NCI-H748 treated with DMSO at 0.1 percent for 48 hours (cell line): ENCODE measurements at places on chromosomes 1 and 21.

- no peak for DNase-seq
Measured at GRCh38 chr1:229507502-229507901, 639 bp downstream of the NUP133 start.

- DNase-seq: no peak
Measured at GRCh38 chr1:1627261-1627828, 4.6 kb upstream of the MMP23B start.

- no peak for DNase-seq
Measured at GRCh38 chr1:47992720-47993415, 4.3 kb downstream of the TRABD2B start.

DNA sequence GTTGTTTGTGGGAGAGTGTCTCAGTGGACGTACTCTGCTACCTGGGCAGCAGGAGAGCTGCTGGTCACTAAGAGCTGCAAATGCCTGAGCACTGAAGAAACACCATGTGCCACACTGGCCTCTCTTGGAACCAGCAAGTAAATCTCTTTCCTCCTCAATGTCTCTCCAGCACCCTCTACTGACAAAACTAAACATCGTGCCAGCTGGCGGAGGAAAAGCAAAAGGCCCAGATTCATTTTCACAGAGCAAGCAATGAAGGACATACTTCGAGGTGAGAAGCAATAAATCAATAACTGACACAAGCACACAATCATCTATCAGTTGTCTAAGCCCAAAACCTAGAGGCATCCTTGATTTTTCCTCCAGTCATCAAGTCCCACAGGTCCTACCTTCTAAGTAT lies 78.1 kb downstream of the RERE start:
- no peak for DNase-seq

DNA sequence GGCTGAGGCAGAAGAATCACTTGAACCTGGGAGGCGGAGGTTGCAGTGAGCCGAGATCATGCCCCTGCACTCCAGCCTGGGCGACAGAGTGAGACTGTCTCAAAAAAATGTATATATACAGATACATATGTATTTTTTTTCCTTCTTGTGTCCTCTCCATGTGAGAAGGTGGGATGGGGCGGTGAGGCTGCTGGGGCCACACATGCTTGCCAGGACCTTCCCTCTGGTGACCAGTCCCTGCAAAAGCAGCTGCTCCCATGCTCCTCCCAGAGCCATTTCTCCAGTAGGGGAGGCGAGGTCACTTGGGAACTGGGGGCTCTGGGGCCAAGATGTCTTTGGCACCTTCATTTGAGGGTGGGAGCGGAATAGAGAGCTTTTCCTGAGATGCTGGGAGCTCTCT lies 74.9 kb downstream of the PIK3CD start:
- no peak for DNase-seq

- no peak for DNase-seq
Measured at GRCh38 chr21:41861987-41862386, 17.2 kb downstream of the PRDM15 start.

DNA sequence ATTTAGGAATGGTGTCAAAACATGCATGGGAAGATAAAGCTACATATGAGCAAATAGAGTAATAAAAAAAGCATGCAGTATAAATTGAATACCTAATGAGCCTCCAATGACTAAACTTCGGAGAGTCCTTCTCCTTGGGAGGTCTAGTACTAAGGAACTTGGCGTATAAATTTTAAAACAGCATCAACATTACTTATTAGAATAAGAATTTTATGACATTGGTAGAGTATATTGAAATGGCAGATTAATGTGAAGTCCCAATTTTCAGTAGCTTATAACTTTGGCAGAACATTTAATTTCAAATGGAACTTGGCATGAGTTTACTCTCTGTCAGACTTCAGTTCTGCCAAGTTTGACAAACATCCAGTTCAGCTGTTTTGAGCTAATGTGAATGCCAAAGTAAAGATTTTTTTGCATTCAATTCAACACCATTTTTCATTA lies 104.7 kb upstream of the RGS18 start:
- no peak for DNase-seq

DNA sequence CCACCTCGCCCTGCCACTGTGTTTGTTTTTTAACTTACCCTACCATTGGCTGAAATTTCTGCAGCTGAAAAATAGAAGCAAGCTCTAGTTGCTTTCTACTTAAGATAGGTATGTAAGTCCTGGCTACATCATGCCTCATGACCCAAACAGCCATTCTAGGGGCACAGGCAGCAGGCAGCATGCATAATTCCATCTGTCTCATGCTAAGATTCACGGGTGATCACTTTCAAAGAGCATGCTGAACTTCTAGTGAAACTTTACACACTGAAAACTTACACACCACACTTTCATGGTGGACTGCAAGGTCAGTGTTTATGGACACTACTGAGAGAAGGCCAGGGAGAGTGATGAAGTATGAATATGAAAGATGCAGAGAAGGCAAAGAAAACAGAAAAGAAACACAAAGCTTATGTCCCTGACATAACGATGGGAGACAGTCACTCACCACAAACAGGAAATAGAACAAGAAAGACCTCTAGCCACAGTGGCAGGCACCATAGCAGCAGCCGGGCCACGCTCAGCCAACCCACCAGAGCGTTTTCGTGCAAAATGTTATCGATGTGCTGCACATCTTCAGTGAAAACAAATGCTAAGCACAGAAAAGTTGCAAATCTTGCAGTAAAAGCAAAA lies 102.3 kb upstream of the TIAM1 start:
- DNase-seq: no peak

- no peak for DNase-seq
Measured at GRCh38 chr1:190144650-190145049, 333.0 kb downstream of the BRINP3 start.

GRCh38 chr1:159960721-159961381 lies 6.8 kb upstream of the SLAMF9 start:
- DNase-seq: no peak

DNA sequence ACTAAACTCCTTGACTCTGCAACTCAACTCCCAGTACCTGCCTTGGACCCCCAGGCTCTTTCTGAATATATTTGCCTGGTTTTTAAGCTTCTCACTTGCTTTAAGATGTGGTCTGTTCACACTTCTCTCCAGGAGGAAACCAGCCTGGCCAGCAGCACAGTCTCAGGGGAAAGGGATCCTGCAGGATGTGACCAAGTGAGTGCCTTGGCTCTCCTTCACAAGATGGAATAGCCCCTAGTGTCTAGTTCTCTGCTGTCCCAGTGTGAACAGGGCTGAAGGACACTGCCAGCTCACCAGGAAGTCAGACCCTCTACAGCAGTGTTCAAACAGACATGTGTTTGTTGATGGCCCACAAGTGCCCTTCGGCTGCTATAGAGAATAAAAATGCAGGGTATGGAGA lies 32.9 kb downstream of the CD244 start:
- no peak for DNase-seq

GRCh38 chr1:91311672-91312071 lies 93.0 kb downstream of the HFM1 start:
- no peak for DNase-seq

GRCh38 chr1:53888681-53889080 lies 916 bp downstream of the YIPF1 start:
- no peak for DNase-seq

DNA sequence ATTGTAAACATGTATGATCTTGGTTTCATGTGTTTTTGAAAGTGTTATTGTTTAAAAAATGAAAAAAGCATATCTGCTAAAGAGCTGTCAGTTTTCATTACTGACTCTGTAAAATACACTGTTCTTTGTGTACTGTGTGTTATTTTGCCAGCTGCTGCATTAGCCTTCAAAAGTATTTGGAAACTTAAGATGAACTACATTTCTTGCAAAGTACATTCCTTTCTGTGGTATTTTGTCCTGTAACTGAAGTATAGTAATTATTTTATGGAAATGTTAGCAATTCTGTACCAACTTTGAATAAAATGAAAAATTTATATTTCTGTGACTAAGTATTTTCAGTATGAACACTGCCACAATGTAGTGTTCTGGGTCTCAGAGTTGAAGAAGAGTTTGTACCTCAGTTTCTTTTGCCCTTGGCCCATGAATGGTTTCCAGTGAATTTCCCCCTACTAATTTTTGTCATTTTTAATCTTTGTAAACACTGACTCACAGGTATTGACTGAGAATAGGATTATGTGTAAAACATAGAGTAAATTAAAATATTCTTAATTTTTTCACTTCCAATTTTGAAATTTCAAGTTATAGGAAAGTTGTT lies 32.7 kb downstream of the MRPS6 start:
- DNase-seq: no peak

- DNase-seq: no peak
Measured at GRCh38 chr1:92037400-92037799, 7.6 kb downstream of the EPHX4 start.

DNA sequence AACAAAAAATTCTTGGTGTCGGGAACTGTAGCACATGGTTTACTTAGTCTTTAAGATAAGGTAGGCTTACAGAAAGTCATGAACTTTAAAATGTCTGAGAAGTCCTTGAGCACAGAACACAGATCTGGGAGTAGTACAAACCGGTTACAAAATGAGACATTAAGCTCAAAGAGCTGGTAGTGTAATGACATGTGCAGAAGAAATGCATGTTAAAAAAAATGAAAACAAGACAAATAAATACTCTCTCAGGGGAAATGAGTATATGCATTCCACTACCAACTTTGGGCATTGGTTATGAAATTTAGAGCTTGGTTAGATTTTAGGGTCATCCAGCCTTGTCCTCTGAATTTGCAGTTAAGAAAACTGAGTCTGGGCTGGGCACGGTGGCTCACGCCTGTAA lies 91.5 kb upstream of the F3 start:
- no peak for DNase-seq

DNA sequence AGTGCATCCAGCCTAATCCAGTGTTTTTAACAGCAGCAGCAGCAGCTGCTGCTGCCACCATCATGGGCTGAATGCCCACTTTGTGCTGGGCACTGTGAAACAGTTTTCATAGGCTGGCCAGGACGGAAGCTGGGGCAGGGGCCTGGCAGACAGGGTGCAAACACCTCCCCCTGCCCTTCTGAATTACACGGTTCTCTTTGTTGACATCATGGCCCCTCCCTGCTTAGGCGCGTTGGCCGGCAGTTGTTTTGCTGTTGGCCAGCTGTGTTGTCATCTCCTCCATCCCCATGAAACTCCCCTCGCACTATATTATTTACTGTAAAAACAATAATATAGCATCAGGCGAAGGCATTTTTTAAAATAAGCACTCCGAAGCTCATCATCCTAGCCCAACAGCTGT lies 33.1 kb downstream of the PTPRU start:
- no peak for DNase-seq

DNA sequence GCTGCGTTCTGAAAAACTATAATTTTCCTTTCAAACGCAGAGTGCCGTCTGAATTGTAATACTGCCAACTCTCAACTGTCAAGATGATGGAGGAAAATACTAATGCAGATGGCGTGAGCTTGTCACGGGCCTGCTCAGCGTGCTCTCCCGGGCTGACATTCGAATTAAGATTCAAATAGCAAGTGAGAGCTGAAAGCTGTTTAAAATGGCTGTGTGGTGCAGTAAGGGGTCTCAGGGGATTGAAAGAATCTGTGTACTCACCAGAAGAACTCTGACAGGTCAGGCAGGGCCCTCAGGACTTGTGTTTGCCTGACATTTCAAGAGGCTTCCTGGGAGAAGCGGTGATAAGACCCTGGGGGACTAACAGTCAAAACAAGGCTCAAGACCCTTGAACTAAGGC lies 33.1 kb downstream of the ZMYND12 start:
- DNase-seq: no peak

DNA sequence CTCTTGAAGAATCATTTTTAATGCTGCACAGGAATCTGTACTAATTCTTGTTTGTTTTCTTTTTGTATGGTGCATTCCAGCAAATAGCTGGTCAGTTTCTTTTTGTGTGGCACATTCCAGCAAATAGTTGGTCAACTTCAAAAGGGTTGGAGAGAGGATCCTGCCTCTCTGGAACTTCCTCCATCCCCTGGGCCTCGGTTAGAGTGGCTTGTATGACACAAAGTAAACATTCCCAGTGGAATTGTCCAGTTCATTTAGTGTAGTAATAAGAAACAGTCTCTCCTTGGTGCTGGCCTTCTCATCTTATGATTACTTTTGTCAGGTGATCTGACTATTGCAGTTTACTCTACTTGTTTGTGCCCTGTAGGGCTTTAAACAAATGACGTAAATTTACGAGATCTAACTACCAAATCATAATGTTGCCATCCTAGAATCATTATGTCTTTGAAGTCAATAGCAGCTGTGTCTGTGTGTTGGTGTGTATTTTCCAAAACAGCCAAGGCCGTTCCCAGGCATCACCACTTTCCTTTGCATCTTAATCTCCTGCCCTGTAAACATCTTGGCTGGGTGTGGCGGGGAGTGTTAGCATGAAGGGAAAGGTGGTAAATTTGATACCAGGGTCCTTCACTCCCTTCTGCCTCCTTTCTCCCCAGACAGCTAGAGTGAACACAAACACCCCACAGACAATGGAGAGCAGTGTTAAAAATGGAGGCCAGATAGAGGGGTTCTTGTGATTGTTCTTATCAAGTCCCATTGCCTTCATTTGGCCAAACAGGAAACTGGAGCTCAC lies 77.9 kb downstream of the CDC7 start:
- DNase-seq: no peak

DNA sequence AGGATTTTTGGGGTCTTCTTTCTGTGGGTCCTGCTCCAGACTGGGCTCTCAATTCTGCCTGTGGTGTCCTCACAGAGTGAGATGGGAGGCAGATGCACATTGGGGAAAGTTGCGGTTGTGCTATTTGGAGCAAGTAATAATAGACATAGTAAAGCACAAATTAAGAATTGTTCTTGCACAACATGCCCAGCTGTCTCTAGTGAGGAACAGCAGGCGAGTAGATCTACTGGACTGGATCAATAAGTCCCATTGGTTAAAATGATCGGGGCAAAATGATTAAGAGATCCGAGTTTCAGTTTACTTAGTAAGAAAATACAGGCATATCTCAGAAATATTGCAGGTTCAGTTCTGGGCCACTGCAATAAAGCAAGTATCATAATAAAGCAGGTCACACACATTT lies 448.3 kb upstream of the PROX1 start:
- no peak for DNase-seq

DNA sequence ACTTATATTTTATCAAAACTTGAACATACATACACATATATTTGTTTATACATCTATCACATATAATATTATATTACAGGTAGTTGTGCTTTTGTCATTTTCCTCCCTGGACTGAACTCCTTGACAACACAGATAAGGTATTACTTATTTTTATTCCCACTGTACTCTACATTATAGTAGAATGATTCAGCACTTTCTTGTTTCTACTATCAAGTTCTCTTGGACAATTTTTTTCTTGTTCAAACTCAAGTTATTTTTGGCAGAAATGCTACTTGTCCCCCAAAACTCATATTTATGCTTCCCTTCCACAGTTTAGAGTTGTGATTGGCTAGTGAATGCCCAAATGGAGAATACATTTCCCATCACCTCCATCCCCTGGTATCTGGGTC lies 10.8 kb upstream of the PTPRC start:
- DNase-seq: no peak

DNA sequence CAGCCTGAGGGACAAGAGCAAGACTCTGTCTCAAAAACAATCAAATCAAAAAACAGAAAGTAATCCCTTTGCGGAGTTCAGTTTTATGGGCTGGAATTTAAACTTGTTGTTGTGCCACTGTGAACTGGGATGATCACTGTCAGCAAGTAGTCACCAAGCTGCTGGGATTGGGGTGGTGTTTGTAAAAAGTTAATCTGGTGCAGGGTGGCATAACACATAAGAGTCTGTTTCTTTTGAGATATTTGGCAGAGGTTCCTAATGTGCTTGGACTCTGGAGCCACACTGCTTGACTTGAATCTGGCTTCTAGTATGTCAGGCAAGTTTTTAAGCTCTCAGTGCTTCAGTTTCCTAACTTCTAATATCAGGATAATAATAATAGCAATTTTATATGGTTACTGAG lies 6.6 kb downstream of the CLIC4 start:
- no peak for DNase-seq

GRCh38 chr1:186609183-186609582 lies 71.0 kb downstream of the PTGS2 start:
- no peak for DNase-seq
